HT1080 (cell line): ENCODE measurements at places on chromosomes 16 and 17. TPM values are rescaled to one million over a fixed set of nuclear protein-coding genes. Genes with fewer than 3 reads are reported as not detected.

- no peak for DNase-seq
Observed at GRCh38 chr17:57256708-57257112, 387 bp downstream of the MSI2 start.

EME1 gene
- 23.7 and 24.4 TPM in 2 replicates for total RNA-seq

- no peak for DNase-seq
Observed at GRCh38 chr16:19883966-19884485, 622 bp downstream of the GPRC5B start.

NPIPA7 gene
- 0.43 and 4.8 TPM in 2 replicates for total RNA-seq

GRCh38 chr17:17186051-17186450 is 20.1 kb downstream of the PLD6 start:
- no peak for DNase-seq

HBM gene
- not detected in 2 replicates for total RNA-seq

- DNase-seq, result peak; percentile 96
Observed at GRCh38 chr17:80720610-80721577, 176.3 kb downstream of the RPTOR start.

- DNase-seq, result peak; percentile 51
Observed at GRCh38 chr16:53131363-53132071, 76.7 kb downstream of the CHD9 start.

DNA sequence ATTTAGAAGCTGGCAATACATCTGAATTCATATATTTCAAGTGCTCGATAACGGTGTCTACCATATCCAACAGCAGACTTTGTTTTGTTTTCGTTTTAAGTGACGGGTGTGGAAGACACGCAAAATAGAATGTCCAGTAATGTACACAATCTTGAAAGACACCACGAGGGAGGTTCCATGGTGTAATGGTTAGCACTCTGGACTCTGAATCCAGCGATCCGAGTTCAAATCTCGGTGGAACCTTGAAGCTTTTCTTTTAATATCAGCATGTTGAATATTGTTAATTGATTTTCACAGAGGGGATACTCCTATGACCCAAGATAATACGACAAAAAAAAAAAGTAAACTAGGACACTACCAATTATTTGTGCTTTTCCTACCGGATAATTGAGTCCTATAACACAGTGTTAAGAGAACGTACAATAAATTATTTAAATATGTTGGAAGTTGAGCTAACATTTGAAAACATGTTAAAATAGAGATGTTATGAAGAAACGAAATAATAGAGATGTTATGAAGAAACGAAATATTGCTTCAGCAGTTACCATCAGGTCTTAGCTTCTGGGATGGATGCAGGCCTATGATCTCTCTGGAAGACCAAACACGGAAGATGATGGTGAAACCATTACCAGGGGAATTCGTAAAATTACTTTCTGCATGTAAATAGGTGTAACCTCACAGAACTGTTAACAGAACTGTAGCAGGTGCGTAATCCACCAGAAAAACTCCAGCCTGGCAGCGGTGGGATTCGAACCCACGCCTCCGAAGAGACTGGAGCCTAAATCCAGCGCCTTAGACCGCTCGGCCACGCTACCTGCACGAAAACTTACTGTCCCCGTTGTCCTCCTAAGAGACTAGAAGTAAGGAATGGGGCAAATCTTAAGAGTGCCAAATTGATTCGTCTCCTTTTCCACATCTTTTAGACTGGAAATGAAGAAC is 1.5 kb upstream of the ALOXE3 start:
- peak; percentile 93 for DNase-seq

- no peak for DNase-seq
Observed at GRCh38 chr16:1859650-1860049, 12.3 kb downstream of the MEIOB start.

GRCh38 chr17:8237175-8237574 is 10.7 kb downstream of the CTC1 start:
- no peak for DNase-seq

DNA sequence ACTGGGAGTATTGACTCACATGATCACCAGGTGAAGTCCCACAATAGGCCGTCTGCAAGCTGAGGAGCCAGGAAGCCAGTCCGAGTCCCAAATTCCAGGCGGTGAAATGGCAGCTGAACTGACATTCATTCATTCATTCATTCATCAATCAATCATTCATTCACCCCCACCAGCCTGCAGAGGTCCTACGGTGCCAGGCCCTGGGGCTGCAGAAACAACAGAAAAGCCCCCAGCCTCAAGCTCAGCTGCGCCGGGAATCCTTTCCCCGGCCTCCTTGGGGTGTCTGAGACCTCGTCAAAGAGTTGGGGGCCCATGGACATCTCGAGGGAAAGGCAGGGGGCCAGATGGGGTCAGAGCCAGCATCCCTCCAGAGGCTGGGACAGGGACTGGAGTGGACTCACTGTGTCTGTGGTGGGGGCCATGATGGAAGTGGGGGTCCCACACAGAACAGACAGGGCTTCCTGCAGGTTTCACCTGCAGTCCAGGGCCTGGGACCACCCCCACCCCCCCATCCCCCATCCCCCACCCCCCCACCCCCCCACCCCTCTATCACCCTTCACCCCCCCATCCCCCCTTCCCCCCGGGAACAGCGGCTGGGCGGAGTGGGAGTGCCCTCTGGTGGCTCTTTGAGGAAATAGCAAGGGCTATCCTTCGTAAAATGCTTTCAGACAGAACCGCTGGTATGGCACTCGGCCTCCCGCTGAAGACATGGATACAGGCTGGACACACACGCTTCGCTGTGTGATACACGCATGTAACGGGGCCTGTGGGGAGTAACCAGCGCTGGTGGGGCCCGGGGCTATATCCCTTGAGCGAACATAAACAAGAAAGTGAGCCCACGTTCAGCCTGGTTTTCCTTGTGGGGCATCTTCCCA is 8.5 kb upstream of the ZC3H18 start:
- peak; percentile 43 for DNase-seq

DNA sequence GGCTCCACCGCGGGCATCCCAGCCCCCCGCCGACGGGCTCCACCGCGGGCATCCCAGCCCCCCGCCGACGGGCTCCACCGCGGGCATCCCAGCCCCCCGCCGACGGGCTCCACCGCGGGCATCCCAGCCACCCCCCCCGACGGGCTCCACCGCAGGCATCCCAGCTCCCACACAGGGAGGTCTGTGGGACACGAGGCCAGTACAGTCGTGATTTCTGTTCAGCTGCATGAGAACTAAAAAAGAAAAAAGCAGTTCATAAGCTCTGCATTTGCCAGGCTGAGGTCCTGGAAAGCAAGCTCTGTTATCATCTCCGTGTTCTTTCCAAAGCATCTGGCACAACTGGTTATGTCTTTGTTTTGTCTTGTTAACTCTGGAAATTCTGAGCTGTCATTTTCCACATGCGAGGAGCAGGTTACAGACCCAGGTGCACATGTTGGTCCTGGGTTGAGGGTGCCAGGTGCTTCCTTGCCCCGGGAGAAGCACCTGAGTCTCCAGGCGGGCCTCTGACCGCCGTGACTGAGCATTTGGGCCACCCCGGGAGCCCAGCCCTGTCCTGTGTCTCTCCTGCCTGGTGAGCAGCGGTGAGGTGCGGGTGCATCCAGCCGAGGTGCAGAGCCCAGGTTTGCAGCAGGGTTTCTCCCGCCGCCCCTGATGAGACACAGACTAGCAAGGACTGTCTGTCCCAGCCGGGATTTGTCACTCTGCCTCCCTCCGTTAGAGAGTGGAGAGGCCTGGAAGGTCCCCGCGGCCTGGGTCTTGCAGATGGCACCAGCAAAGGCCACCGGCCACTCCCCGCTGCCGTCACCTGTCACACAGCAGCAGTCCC is 9.9 kb upstream of the WFIKKN1 start:
- DNase-seq, result no peak

CDH1 gene
- not detected in 2 replicates for total RNA-seq

CACNG3 gene
- total RNA-seq, result not detected in 2 replicates

TBC1D16 gene
- total RNA-seq, result 24.1 and 24.4 TPM in 2 replicates

- no peak for DNase-seq
Observed at GRCh38 chr17:55332296-55333041, 67.7 kb downstream of the HLF start.

GRCh38 chr17:56866496-56866895 is 32.5 kb downstream of the DGKE start:
- DNase-seq, result no peak

GRCh38 chr16:72049110-72049509 is 5.2 kb upstream of the HP start:
- no peak for DNase-seq

- DNase-seq, result no peak
Observed at GRCh38 chr16:82016964-82017363, 5.7 kb upstream of the SDR42E1 start.

DNA sequence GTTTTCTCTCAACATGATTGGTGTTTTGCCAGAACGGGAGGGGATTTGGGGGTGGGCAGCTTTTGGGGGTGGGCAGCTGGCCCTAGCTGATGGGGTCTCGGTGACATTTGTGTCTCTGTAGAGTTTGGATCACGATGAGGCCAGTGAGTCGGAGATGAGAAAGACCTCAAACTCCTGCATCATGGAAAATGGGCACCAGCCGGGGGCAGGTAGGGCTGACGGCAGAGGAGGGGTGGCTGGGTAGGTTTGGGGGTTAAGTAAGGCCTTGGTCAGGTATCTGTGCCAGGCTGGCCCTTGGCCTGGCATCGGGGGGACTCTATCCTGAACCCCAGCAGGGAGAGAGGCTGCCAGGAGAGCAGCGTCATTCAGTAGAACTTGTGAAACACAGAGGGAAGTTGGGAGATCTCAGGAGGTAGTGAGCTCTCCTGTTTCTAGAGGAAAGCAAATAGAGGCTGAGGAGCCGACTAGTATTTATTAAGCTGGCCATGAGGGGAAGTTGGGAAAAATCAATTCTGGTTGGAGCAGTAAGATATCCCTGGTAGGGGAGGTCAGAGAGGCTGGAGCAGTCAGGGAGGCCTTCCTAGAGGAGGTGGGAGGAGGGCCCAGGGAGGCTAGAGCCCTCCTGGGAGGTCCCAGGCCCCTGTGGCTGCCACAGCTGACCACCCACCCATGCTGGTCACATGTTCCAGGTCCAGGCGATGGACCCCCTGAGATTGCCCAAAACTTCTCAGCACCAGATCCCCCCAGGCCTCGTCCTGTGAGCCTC is 8.1 kb downstream of the SMTNL2 start:
- DNase-seq, result no peak

PYY gene
- total RNA-seq, result not detected in 2 replicates

PRAC1 gene
- not detected in 2 replicates for total RNA-seq

- no peak for DNase-seq
Observed at GRCh38 chr16:21028728-21029127, 121.9 kb downstream of the DNAH3 start.

- DNase-seq, result no peak
Observed at GRCh38 chr16:20363191-20363590, 10.7 kb upstream of the UMOD start.

DNA sequence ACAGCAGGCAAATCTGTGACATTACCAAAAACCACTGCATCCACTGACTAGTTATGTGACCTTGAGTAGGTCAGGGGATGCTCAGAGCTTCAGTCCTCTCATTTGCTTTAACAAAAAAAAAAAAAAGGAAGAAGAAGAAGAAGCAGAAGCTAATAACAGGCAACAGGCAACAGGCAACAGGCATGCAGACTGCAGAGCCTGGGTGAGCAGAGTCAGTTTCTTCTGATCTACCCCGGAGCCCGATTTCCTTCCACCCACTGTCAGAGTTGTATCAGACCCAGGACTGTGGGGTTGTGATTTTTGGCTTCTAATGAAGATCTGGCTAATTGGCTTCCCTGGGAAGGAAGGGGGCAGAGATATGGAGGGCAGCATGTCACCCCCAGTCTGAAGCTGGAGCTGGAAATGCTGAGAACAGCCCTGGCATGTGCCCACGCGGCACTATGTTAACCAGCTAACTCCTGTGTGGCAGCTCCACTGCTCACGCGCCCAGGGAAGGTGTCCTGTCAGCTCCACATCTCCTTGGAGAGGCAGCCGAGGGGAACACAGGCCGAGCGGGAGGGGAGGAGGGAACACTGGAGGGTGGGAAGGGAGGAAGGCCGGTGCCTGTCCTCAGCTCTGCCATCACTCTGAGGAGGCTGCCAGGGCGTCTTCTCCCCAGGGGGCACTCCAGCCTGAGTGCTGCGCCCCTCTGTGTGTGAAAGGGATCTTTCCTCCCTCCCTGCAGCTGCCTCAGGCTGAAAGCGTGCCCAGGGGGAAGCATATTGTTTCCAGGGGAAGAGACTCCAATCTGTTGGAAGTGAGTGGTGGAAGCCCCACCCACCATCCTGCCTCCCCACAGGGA is 17.6 kb downstream of the SRCIN1 start:
- no peak for DNase-seq

- no peak for DNase-seq
Observed at GRCh38 chr16:25692742-25693508, 1.2 kb downstream of the HS3ST4 start.

GRCh38 chr17:69466905-69467667 is 52.6 kb downstream of the MAP2K6 start:
- DNase-seq, result peak; percentile 76

- DNase-seq, result peak; percentile 71
Observed at GRCh38 chr16:67006930-67007658, 18.7 kb downstream of the CES4A start.

PDILT gene
- not detected in 2 replicates for total RNA-seq

HYDIN gene
- 0.03 TPM in 1 of 2 replicates, not detected in the other for total RNA-seq

GRCh38 chr16:17149904-17150483 is 320.8 kb downstream of the XYLT1 start:
- DNase-seq, result no peak

- DNase-seq, result no peak
Observed at GRCh38 chr16:19746561-19746960, 28.5 kb downstream of the IQCK start.

MPO gene
- not detected in 2 replicates for total RNA-seq

CD300LB gene
- not detected in 2 replicates for total RNA-seq

DNA sequence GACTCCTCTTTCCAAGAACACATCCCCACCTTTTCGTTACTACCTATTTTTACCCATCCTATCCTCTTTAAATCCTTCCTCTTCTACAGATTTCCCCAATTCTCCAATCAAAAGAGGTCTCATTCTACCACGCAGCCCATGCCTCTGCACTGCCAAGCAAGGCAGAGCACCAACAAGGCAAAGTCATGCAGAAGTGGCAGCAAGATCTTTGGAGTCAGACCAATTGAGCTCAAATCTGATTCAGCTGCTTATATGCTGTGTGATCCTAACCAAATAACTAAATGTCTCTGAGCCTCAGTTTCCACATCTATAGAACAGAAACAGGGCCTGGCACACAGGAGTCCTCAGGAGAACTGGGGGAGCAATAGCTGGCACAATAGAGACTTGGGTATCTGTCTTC is 41.0 kb downstream of the TOM1L2 start:
- DNase-seq, result no peak

VAT1L gene
- total RNA-seq, result 1.8 and 2.0 TPM in 2 replicates

- no peak for DNase-seq
Observed at GRCh38 chr16:88430524-88431446, 22.3 kb upstream of the ZFPM1 start.

DNA sequence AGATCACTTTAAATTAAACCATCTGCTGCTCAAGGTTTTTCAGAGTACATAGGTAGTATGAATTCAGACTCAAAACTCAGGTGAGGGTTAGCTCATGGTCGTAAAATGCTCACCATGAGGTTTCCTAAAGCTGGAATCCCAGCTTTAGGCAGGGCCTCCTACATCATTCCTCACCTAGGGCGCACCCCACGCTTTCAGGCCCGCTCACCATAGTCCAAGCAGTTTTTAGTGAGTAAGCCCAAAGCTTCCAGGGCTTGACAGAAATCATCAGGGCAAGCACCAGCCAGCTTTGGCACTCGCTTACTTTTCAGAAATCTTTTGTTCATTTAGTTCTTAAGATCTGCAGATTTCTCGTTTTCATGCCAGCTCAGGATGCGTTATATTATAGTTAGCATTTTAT is 89.8 kb downstream of the HIC1 start:
- no peak for DNase-seq

GRCh38 chr16:8665529-8665928 is 8.9 kb upstream of the ABAT start:
- no peak for DNase-seq

RNF112 gene
- 0.27 TPM in 1 of 2 replicates, not detected in the other for total RNA-seq

- DNase-seq, result no peak
Observed at GRCh38 chr16:87582216-87582965, 19.9 kb upstream of the JPH3 start.

- DNase-seq, result no peak
Observed at GRCh38 chr17:67466251-67466796, 89.2 kb downstream of the PITPNC1 start.
